Activated naive CD4-positive, alpha-beta T cell treated with Interleukin-2 at 50 U/mL for 16 hours (primary cell): ENCODE measurements at places on chromosomes 5 and 9.
A peak's percentile ranks its signal among the peaks of the same experiment; 100 is the strongest.

- DNase-seq, result no peak
Measured at GRCh38 chr5:50900952-50901510, 234.6 kb downstream of the PARP8 start.

DNA sequence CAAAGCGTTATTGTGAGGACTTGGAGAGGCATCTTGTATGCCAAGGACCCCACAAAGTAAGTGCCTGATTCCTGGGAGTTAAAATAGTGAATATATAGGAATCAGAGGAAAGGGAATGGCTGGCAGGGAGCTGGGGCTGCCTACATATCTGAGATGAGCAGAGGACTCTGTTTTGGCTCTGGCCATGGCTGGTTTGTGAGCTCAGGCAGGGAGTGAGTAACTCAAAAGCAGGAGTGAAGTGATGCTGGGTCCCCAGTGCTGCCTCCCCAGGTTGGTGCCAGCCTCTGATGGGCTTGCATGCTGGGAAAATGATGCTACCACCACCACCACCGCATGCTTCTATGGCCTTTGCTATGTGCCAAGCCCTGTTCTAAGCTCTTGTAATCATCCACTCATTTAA, 246.0 kb upstream of the MVB12B start:
- DNase-seq, result no peak

- DNase-seq, result no peak
Measured at GRCh38 chr5:36135988-36136387, 15.7 kb downstream of the LMBRD2 start.

- DNase-seq, result no peak
Measured at GRCh38 chr5:74894351-74894750, 28.2 kb upstream of the FAM169A start.

DNA sequence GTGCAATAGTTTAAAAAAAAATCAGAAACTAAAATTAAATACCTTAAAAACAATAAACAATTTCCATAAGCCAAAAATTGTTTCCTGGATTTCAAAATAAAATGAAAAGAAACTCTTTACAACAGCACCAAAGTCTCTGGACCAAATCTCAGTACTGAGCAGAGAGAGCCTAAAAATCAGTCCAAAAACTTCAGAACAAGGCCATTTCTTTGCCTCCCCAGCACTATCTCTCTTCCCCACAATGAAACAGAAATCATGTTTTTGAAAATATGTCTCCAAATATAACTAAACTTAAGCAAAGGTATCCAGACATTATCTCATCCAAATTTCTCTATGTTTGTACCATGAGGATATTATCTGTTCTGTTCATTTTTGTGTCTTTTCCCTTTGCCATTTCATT, 1.0 kb downstream of the FREM1 start:
- no peak for DNase-seq

- peak; percentile 62 for DNase-seq
Measured at GRCh38 chr5:177456976-177457851, 10.6 kb downstream of the PRR7 start.

GRCh38 chr9:3828495-3828894, 302.7 kb upstream of the RFX3 start:
- no peak for DNase-seq

DNA sequence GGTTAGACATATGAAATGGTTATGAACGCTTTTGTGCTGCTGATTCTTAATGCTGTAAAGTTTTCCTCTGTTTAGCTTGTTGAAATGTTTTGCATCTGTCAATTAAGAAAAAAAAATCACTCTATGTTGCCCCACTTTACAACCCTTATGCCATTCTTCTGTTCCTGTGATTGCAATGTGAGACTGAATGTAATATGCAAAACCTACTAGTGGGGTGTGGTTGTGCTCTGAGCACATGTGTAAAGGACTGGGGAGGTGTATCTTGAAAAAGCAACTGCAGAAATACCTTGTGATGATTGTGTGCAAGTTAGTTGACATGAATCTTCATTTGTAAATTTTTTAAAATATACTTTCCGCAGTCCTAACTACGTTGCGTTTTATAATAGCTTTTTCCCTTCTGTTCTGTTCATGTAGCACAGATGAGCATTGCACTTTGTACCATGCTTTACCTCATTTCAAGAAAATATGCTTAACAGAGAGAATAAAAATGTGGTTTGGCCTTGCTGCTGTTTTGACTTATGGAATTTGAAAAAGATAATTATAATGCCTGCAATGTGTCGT, 357.0 kb upstream of the PIK3R1 start:
- no peak for DNase-seq

DNA sequence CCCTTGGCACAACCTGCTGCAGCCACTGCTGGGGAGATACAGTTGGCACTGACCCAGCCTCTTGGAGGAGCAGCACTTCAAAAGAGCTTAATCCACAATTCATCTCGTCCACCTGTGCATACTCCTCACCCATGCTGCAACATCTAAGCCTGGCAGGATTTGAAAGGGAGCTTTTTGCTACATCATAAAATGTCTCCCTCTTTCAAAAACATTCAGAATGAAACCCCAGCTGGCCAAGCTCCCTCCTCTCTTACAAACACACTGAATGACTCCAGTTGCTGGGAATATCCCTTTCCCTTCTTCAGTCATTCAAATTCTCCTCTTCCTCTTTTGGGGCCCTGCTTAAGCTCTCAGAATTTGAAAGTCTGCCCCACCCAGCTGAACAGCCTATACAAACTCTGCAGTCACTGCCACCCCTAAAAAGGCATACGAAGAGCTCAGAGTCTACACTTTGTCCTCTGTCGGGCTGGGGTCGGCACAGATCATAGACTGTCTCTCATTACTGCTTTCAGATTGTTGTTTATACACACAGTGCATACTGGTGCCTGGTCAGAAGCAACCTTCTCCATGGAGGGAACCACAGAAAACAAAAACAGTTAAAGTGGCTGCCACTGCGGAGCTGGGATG, 8.8 kb upstream of the C5orf15 start:
- DNase-seq, result no peak

- no peak for DNase-seq
Measured at GRCh38 chr9:85223506-85224125, 518.1 kb downstream of the AGTPBP1 start.

- no peak for DNase-seq
Measured at GRCh38 chr5:174549254-174549653, 175.1 kb upstream of the MSX2 start.

GRCh38 chr5:117657541-117657940, 1082.9 kb upstream of the SEMA6A start:
- DNase-seq, result no peak

- DNase-seq, result no peak
Measured at GRCh38 chr5:88672644-88673252, 210.2 kb downstream of the MEF2C start.

DNA sequence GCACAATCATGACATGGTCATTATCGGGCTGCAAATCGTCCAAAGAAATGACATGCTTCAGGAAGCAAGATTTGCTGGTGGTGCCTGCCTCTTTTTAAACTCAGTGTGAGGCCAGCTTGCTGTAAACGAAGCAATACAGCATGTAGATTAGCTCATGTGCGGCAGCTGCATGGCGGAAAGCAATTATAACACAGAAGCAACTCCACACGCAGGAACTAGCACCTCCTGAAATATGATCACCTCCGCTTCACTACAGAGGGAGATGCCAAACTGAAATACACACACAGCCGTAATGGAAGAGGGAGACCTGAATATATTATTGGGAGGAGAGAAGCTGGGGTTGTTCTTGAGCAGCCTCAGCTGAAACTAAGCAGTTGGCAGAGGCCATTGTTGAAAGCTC, 312.5 kb downstream of the PSAT1 start:
- no peak for DNase-seq

DNA sequence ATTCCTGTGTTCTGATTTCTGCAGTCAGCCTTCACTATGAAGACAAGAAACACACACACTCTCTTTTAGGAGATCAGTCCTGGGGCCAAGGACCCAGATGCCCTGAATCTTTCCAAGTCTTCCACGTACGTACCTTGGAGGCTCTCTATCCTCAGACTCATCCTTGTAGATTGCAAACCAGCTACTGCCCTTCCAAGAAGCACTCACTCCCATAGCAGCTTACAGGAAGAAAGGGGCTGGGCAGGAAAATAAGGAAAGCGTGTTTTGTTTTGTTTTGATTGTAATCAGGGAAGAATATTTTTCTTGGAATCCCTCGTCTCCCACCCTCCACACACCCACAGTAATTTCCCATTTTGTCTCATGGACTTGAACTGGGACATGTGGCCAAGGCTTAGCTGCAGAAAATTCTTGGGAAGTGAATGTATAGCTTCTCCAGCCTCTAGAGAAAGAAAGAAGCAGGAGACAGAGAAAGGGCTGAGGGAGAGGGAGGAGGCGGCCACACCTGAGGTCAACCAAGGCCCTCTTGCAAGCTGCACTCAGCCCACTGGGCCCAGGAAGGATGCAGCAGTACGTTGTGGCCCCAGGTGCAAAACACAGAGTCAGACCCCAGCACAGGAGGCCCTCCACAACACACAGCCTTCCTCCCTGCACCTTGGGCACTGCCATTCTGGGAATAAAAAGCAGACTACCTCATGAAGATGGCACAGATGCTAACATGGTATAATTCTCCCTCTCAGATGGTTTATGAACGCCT, 29.9 kb downstream of the IRX2 start:
- DNase-seq, result no peak

GRCh38 chr9:79989079-79989478, 417.3 kb downstream of the TLE4 start:
- no peak for DNase-seq

GRCh38 chr9:14320271-14321181, 6.6 kb upstream of the NFIB start:
- DNase-seq, result no peak

DNA sequence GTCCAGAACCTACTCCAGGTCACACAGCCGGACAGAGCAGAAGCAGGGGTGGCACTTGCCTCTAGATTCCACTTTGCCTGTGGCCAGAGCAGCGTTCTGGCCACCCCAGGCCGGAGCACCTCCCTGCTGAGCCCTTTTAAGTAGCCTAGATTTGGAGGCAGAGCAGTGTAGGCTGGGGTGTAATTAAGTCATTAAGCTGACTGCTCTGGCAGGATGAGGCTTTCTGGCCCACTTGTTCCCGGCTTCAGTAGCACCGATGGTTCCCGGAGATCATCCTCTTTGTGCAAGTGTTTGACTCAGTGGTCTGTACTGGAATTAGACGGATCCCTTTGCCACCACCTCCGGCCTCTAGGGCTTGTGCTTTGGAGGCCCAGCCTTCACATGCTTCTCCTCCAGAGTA, 281.9 kb upstream of the ANKRD55 start:
- DNase-seq, result no peak

DNA sequence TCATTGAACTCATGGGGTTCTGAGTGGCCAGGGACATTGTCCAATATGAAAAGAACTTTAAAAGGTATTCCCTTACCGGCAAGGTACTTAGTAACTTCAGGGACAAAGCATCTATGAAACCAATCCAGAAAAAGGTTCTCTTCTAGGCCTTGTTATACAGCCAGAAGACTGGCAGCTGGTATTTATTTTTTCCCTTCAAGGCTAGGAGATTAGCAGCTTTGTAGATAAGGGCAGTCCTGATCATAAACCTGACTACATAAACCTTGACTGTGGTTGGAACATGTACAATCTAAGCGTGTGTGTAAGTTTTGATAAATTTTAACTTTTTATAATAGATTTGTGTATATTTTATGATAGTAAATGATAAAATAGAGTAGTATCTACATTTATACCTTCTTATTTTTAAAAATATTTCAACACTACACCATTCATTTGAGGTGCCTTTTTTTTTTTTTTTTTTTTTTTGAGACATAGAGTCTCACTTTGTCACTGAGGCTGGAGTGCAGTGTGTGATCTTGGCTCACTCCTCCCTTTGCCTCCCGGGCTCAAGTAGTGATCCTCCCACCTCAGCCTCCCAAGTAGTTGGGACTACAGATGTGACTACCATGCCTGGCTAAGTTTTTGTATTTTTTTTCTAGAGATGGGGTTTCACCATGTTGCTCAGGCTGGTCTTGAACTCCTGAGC, 24.5 kb downstream of the RANBP17 start:
- no peak for DNase-seq

- peak; percentile 52 for DNase-seq
Measured at GRCh38 chr9:21965401-21965951, 28.7 kb downstream of the CDKN2A start.

GRCh38 chr5:180688330-180689070, 39.1 kb upstream of the FLT4 start:
- DNase-seq, result no peak

DNA sequence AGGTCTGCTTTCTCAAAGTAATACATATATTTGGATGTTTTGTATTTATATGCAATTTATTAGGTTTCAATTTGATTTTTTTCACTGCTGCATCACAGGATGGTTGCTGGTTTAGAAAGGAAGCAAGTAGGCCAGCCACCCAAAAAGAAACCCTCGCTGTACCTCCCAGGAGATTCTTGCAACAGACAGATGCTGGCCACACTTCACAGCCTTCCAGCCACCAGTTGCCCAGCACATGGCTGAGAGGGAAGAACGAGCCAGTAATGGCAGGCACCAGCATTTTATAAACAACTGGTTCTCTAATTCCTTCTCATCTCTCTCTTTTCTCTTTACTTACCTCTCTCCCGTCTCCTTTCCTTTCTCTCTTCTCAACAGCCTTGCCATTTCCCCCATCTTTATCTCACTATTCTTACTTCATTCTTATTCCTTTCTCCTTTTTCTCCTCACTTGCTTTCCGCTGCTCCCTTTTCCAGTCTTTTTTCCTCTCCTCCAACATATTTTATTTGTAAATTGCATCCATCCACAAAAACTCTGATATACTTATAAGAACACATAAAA, 38.9 kb downstream of the EFNA5 start:
- no peak for DNase-seq

DNA sequence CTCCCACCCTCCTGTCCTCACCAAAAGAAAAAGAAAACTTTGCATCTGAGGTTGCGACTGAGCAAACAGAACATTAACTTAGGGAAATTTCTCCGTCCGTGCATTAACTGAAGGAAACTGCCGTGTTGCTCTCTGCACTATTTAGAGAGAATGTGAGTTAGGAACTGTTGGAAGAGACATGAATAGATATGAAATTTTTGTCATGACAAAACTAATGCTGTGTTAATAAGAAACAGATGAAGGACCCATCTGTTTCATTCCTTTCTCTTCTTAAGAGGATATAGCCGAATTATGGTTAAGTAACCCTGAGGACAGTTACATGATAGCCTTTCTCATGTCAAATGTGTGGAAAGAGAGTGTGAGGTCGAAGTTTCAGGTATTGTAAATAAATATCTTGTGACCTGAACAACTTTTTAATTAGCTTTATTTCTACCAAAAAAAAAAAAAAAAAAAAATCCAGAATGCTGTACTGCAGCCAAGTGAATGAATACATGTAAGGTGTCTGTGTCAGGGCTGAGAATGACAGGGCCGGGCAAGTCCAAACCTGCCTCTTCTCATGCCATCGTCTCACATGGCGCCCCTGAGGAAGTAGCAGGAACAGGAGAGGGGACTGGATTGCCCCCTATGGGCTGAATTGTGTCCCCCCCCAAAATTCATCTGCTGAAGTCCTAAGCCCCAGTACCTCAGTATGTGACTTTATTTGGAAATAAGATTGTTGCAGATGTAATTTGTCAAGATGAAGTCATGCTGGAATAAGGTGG, 35.6 kb upstream of the ANKRD33B start:
- DNase-seq, result no peak
